ENCODE measurements at places on chromosomes 6 and 20.

DNA sequence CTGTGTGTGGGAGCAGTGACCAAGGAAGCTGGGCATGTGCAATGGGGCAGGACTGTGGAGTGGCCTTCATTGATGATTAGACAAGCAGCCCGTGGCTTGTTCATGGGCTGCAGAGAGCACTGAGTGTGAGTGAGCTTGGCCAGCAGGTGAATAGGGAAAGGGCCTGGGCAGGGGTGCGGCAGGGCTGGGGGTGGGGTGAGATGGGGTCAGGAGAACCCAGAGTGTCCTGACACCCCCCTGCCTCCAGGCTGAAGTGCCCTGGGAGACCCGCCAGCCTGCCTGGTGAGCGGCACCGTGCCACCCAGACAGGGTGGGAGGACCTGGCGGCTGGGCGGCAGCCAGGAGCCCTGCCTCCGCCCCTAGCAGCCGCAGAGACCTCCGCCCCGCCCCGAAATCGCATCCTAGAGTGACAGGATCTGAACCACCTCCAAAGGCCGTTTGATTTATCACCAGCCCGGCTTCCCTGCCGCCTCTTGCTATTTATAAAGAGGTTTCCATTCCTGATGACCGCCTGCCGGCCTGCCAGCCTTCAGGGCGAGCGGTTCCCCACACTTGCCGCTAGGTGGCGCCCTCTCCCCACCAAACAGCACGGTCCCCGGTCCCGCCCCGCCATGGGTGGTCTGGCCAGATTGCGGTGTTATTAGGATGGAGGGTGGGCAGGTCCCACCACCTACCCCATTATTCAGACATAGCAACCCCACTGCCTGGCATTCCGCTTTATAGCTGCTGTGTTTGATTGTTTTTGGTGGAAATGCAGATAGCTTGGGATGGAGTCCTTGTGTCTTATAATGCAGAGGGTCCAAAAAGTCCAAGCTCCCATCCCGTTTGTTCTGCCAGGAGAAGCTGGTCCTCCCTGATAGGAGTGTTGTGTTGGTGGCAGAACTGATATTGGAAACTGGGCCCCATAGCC lies 3.5 kb downstream of the MYLK2 start:
- DNase-seq, result peak; percentile 46

DNA sequence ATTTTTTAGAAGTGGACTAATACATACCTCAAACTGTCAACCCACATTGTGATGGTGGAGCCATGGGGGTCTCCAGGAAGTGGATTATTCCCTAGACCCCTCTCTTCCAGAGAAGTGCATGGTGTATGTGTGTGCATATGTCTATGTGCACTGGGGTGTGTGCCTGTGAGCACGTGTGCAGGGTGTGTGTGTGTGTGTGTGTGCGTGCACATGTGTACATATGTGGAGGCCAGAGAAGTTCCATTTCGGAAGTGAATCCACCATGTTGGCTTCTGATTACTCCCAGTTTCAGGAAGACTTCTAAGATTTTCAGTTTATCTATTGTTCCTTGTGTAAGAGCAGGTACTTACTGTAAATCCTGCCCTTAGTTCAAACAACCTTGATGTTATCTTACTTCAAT lies 208.5 kb upstream of the SULF2 start:
- no peak for DNase-seq

- DNase-seq, result no peak
Observed at GRCh38 chr6:113901482-113901881, 44.3 kb downstream of the MARCKS start.

- DNase-seq, result no peak
Observed at GRCh38 chr6:80528115-80528514, 421.6 kb downstream of the BCKDHB start.

DNA sequence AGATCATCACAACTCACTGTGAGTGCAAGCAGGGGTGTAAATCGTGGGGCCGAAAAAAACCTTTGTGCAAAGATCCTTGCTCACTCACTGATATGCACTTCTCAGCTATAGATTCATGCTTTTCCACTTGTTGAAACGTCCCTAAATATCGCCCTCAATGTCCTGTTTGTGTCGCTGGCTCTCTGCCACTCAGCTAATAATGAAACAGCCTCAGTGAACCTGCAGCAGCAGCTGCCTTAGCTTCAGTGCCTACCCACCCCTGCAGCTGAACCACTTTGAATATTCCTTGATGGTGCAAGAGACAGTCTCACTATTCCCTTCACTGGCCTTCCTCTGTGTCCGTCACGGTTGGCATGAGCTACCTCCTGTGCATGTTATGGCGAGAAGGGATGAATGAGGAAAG lies 128.9 kb upstream of the NAA20 start:
- DNase-seq, result no peak

- no peak for DNase-seq
Observed at GRCh38 chr20:21183722-21184121, 57.8 kb downstream of the KIZ start.

- no peak for DNase-seq
Observed at GRCh38 chr6:2948228-2949025, 22.9 kb downstream of the SERPINB6 start.

DNA sequence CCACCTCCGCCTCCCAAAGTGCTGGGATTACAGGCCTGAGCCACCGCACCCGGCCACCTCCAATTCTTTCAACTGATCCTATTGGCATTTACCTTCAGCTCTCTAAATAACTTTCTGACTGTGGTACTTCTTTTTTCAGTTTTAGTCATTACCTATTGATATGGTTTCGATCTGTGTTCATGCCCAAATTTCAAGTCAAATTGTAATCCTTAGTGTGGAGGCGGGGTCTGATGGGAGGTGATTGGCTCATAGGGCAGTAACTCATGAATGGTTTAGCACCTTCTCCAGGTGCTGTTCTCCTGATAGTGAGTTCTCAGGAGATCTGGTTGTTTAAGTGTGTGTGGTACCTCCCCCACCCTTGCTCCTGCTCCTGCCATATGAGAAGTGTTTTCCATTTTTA lies 140.9 kb downstream of the LPA start:
- DNase-seq, result no peak

- no peak for DNase-seq
Observed at GRCh38 chr20:58086763-58087561, 141.5 kb downstream of the ANKRD60 start.

- DNase-seq, result no peak
Observed at GRCh38 chr6:5778317-5778857, 228.3 kb downstream of the NRN1 start.

DNA sequence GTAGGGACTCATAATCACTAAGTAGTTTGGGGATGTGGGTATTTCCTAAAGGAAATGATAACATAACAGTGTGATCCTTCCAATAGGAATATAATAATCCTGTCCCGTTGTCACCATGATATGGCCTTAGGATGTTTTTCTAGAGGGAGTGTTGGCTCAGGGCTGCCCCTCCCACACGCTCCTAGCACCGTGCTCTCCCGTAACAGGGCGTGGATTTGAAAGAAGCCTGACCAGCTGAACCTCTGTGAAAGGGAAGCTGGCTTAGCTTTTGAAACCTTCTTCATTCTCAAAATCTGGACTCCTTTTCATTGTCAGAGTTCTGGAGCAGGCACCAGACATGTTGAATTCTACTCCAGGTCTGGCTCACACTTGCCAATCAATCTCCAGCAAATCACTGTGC lies 103.4 kb upstream of the SASH1 start:
- no peak for DNase-seq

- DNase-seq, result no peak
Observed at GRCh38 chr6:106804346-106805335, 169.9 kb downstream of the CD24 start.

DNA sequence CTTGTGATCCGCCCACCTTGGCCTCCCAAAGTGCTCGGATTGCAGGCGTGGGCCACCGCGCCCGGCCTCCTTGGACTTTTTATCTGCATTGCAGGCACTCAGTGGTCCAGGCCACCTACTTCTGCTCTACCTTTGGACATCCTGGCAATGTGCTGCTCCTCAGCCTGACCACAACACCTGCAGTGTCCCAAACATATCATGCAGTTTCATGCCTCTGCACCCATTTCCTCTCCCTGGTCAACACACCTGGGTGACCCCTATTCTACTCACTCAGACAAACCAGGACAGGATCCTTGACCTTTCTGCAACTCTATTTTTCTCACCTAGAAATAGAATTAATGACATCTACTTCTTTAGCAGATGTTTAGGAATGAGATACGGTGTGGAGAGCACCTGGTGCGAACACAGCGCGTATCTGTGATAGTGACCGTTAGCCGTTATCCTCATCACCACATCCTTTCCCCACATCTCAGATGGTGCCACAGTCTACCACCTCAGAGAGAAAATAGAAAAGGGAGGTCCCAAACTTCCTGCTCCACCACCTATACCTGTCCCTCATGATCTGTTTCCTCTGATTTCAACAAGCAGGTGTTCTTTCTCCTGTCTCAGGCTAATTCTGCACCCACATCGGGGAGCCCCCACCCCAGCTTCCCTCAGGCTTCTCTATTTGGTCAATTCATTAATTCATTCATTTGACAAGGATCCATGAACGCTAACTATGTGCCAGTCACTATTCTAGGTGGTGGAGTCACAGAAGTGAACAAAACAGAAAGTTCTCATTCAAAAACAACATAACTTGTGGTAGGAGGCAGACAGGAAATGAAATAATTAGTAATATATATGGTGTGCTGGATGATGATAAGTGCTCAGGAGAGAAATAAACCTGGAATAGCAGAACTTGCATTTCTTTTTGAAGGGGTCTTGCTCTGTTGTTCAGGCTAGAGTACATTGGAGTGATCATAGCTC lies 4.3 kb upstream of the BTN3A2 start:
- no peak for DNase-seq

DNA sequence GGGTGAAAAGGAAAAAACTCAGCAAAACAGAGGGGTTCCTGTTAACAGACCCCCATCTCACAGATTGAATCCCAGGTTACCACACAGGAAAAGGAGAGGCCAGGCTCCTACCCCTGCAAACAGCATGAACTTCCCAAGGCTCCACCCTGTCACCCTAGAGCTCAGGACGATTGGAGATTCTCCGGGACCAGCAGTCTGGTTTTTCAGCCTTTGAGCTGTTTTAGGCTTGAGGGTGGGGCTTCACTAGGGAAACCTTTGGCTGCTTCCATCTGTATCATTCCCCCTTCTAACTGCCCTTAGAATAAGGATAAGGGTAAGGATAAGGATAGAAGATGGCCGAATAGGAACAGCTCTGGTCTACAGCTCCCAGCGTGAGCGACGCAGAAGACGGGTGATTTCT lies 16.0 kb downstream of the C6orf58 start:
- no peak for DNase-seq

DNA sequence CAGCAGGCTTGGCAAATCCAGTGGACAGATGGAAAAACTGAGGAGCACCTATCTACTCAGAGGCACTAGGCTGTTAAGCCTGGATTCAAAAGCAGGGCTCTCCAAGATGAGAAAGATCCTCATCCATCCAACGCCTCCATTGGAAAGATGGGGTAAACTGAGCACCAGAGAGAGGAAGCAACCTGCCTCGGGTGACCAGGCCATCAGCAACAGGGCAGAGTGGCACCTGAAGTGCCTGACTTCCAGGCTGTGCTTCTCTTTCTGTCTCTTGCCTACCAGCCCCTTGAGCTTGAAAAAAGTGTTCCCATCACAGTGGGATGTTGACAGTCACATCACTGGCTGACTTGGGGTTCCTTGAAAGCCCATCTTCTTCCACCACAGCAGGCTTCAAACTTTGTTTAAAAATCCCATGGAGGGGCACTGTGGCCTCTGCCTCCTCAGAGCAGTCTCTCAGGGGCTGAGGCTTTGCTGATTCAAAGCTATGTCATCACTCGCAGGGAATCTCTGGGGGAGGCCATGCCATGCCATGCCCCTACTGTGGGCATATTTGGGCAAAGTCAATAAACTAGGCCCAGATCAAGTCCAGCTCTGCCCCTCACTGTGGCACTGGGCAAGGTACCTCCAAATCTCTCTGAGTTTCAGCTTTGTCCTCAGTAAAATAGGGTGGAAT lies 44.8 kb upstream of the TGM2 start:
- DNase-seq, result no peak

DNA sequence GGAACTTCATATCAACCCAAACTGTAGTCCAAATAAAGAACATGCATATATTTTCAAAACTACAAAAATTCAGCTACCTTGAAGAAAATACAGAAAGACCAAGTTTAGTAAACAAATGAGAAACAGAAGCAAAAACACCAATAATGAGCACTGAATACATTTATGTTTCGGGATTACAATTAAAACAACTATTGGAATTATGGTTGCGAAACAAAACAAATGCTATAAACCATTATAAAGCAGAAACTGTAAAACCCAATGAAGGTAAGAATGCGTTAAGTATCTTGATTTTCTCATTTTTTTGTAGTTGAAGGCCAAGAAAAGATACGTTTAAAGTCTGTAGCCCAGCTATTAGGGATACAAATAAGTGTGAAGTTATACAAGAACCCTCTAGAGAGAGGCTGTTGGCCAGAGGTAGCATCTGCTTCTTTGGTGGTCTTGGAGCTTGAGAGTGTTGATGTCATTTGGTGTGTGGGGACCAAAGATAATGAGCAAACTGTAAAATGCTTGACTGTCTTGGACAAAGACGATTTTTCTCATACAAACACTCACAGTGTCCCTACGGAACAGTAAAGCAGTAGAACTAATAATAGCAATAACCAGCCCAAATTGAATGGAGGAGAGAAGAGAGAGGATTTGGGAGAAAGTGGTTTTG lies 111.5 kb downstream of the PRND start:
- DNase-seq, result no peak

DNA sequence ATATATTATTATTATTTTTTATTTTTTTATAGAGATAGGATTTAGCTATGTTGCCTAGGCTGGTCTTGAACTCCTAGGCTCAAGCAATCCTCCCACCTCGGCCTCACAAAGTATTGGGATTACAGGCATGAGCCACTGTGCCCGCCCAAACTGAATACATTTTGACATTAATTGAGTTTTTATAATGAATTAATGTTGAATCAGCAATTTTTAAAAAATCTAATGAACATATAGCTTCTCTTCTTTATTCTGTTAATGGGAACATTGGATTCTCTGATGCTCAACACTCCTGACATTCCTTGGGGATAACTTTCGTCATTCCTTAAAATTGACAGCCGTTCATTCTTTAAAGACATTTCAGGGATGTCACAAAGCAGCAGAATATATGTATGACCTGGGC lies 52.4 kb downstream of the ANKS1A start:
- no peak for DNase-seq

DNA sequence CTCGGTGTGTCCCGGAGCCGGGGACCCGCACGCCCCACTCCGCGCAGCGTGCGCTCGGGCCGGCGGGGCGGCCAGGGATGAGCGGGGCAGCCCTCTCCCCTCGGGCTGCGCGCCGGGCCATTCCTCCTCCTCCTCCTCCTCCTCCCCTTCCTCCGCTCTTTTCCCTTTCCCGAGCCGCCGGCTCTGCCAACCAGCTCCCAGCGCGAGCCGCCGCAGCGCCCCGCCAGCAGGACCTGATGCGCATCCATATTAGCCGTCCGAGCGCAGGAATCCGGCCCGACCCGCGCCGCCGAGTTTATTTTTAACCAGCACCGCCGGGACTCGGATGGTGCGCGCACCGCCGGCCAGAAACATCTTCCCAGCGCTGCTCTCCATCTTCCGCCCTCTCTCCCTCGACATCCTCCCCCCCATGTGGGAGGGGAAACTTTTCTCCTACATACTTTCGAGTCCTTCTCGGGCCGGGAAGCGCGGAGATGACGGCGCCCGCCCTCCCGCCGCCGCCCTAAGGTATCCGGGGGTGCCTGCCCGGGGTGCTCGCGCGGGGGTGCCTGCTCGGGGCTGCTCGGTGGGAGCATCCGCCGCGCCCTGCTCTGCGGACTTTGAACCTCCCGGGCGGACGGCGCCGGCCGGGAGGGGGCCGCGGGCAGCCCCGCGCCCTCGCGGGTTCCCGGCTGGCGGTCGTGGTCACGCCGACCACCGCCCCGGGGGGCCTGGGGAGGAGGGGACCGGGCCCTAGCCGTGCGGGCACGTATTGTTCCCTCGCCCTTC lies 619 bp downstream of the RREB1 start:
- no peak for DNase-seq
